ENCODE measurements at places on chromosomes 1 and 21.

- no peak for DNase-seq
Observed at GRCh38 chr1:2556678-2557481, 709 bp downstream of the TNFRSF14 start.

GRCh38 chr1:29379443-29380073, 143.2 kb downstream of the PTPRU start:
- DNase-seq: no peak

DNA sequence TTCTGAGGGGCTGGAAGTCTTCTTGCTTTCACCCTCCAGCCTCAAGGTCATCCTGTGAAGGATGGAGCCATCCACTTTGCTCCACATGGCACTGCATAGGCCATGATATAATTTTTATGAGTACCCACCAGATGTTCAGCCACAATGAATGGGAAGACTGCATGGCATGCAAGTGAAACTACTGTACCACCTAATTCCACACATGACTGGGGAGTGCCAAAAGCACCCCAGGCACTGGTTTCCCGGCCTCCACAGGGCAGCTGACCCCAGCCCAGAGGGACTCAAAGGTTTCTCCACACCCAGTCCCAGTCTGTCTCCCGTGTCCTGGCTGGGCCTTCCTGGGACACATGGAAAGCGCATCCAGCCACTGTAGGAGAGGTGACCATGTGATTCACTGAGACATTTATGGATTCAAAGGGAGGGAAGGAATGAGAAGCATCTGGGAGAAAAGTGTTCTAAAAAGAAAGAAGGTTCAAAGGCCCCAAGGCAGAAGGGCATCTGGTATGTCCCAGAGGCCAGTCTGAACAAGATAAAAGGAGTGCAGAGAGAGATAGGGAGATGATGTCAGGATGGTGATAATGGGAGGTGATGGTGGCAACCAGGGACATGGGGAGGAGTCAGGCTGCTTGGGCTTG, 12.1 kb downstream of the RHOU start:
- no peak for DNase-seq

GRCh38 chr1:27341525-27342252, at the start of gene SYTL1:
SYTL1 (plus strand) TSS chr1:27342022; CDS start chr1:27345335, 3,313 bp downstream.
- DNase-seq: no peak

GRCh38 chr1:224054611-224055010, 59.3 kb upstream of the FBXO28 start:
- no peak for DNase-seq

GRCh38 chr1:88878731-88879130, 12.6 kb downstream of the GTF2B start:
- DNase-seq: no peak

GRCh38 chr1:155287987-155288543, 10.8 kb downstream of the HCN3 start:
- DNase-seq: no peak

DNA sequence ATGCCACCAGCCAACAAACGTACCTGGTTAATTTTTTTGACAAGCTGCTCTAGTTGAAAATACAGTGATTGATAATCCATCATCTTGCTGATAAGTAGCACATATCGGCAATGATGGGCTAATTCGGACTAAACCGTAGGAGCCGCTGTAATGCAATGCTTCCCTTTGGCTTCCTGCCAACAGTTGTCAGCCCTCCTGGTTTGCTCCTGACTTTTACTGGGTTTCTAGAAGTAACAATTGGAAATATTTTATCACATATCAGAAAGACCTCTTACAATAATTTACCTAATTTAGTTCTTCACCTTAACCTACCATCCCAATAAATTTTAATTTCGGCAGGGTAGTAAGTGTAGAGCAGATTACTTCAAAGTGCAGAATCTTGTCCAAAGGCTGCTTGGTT, 148.5 kb downstream of the DHRS3 start:
- DNase-seq: no peak

- DNase-seq: no peak
Observed at GRCh38 chr1:156368889-156369684, at the start of gene RHBG. RHBG (plus strand) TSS chr1:156369211; CDS start chr1:156369250, 39 bp downstream.

DNA sequence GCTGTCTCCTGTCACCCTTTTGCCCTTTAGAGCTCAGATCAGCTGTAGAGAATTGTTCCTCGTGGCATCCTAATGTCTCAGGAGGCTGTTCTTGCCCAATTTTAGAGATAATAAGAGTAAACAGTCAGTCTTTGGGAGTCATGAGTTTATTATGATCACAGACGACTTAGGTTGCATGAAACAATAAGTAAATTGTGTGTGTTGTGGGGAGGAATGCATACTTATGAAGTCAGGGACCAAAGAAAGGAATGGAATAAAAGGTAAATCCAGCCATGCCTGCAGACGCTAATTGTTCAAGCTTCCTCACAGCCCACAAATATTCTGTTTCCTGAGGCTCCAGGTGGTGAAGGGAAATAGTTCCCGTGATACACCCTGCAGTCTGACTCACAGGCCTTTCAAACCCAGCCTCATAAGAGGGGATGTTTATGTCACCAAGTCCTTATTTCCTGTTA, 897 bp downstream of the EPHX4 start:
- DNase-seq: no peak

- DNase-seq: no peak
Observed at GRCh38 chr1:115939455-115939854, 36.9 kb upstream of the SLC22A15 start.
